Activated naive CD4-positive, alpha-beta T cell (primary cell): ENCODE measurements at places on chromosomes 11 and 22.

DNA sequence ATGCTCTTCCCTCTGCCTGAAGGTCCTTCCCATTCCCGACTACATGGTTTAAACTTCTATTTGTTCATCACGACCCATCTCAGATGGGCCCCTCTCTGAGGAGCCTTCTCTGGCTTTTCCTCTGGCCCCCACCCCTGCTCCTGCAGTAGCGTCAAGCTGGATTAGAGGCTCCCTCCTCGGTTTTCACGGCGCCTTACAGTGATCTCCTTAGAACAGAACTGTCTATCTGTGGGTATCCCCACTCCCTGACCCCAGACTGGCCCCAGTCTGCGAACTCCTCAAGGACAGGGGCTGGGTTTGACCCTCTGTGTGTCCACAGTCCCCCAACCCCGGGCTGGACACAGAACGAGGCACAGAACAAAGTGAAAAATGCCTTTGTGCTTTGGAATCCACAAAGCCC, 2.8 kb downstream of the PLEKHB1 start:
- no peak for DNase-seq

DNA sequence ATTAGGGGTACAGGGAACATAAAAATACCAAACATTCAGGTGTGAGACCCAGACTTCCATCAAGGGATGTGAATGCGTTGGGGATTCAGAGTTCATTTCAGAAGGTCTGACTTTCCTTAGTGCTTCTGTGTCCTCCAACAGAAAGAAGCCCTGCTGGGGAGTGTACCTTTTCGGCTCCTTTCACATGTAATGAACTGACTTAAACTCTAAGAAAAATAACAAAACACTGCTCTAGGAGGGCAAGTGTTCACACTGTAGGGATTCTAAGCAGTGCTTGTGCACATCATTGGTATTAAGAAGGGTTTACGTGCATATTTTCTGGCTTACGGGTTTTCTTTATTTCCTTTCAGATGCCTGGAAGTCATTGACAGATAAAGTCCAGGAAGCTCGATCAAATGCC, 15.7 kb upstream of the TTC36 start:
- no peak for DNase-seq

DNA sequence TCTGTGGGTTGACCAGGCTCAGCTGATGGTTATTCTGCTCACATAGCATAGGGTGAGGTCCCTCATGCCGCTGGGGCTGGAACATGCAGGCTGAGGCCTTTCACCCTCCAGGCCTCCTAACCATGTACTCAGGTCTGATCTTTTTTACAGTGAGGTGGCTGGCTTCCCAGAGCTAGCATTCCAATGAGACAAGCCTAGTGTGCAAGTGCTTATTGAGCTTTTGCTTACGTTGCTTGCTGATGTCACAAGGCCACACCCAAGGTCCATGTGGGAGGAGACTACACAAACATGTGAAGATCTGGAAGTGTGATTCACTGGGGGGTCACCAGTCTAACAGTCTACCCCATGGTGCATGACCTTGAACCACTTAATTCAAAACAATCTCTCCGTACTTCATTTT, 33.9 kb downstream of the ISX start:
- no peak for DNase-seq

DNA sequence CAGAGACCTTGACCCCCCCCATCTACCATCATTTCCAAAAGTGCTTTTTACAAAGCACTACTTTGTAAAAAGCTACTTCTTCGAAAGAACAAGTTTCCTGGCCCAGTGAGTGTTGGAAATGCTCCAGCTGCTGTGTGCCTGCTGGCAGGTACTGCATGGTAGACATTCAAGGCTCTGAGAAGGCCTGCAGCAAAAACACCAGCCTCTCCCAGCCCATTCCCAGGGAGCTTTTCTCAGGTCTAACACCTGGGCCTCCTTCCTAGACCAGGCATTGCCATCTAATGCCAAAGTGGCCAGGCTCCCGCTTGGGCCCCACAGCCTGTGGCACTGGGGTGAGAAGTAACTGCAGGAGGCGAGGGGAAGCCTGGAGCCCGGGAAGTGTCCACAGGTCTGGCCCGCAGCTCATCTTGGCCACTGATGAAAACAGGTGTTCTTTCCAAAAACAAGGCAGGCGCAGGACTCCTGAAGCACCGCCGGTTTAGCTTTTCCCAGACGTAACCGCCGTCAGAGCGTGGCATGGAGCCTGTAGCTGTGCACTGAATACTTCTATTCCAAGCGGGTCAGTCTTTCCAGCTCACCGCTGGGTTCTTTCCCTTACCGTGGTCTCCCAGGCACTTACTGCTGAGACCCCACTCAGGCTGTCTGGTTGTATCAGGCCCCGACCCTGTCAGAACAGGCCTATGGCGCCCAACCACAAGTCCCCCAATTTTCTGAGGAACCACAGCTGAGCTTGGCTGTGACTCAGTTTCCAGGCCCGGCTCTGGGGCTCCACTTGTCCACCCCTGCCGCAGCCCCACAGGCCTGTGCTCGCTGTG, 1.2 kb upstream of the TCIRG1 start:
- DNase-seq = no peak

DNA sequence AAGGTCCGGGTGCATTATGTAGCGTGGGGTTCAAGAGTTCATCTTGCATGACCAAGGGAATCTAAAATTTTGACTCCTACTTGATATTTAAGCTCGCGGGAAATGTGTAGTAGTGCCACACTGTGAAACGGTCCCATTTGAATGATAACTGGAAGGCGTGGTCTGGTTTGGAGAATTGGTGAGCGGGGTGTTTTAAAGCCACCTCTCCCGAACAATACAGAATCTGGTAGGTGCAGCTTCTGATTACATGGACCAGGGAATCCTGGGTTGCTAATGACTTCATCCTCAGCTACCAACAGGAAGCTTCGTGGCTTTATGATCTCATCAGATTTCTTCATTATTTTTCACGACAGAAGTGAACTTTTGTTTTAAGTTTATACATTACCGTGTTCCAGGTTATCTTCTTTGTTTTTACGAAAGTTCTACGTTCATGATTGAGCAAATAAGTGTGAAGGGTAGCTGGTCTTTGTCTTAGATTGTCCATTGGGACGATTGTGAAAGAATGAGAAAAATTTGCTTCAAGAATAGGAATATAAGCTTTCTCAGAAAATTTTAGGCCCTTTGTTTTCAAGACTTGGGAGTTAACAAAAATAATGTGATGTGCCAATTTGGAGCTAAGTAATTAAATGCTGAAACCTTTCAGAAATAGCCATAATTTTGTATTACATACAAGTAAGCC, 1.7 kb downstream of the QSER1 start:
- DNase-seq = no peak

GRCh38 chr11:65537296-65537597, 12.4 kb downstream of the SCYL1 start:
- no peak for DNase-seq

DNA sequence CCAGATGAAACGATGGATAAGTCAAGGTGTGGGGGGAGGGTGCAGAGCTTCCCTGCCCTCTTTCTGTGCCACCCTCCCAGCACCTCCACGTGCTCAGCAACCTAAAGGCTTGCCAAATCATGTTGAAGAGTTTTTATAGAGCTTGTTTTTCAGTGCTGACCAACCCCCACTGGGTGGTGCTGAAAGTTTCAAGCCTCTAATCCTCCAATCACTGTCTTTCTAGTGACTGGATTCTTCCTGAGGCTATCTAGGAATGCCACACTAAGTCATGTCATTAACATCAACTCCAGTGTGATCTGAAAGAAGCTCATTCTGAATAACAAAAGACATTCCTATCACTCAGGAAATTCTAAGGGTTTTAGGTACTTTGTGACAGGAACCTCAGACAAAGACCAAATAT, 382.6 kb downstream of the DYNC2H1 start:
- no peak for DNase-seq

DNA sequence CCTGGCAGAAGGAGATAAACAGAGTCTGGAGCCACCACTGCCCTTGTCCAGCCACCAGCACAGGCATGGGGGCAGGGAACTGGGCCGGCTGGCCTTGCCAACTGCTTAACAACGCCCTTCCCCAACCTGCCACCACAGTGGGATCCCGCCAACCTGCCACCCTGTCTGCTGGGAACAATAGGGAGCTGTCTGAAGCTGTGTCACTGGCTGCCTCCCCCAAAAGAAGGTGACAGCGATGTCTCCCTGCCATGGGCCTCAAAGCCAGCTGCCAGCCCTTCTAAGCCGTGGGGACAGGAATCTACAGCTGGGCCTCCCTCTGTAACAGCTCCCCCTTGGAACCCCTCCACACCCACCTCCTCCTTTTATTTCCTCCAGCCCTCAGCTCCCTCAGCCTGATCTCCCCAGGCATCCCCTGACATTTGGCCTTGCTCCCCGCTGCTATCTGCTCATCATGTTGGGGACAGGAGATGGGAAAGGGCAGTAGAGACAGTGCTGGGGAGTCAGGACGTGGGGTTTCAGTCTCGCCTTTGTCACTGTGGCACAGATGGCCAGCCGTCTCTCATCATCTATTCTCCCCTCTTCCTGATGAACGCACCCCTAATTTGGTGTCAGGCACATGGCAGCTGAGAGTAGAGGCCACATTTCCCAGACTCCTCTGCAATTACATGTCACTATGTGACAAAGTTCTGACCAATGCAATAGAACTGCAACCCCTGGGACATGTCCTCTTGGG, 51.3 kb upstream of the PRDM11 start:
- DNase-seq = no peak

DNA sequence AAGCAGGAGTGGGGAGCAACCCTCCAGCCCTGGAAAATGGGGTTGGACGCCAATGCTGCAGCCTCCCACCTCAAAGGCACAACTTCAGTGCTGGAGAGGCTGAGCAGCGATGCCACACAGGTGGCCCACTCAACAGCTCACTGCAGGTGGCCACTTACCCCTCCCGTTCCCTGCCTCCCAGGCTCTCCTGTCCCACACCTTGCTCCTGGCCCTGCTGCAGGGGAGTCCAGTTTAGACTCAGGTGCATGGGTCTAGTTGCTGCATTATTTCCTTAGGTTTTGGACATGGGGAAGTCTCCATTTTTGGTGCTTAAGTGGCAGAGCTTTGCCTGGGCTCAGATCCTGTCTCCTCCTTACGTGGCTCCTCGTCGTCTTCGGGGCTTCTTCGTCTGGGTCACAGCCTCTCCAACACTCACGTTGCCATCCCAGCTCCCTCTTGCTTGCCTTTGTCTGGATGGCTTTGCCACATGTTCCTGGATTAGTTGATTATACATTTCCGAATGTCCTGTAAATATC, 898.3 kb downstream of the BRD1 start:
- no peak for DNase-seq

GRCh38 chr11:37968148-37968547, 1370.1 kb upstream of the RAG2 start:
- DNase-seq = no peak

GRCh38 chr11:108847298-108847990, 182.6 kb downstream of the DDX10 start:
- DNase-seq = no peak

GRCh38 chr11:123152951-123153350, 42.1 kb downstream of the CLMP start:
- DNase-seq = no peak

DNA sequence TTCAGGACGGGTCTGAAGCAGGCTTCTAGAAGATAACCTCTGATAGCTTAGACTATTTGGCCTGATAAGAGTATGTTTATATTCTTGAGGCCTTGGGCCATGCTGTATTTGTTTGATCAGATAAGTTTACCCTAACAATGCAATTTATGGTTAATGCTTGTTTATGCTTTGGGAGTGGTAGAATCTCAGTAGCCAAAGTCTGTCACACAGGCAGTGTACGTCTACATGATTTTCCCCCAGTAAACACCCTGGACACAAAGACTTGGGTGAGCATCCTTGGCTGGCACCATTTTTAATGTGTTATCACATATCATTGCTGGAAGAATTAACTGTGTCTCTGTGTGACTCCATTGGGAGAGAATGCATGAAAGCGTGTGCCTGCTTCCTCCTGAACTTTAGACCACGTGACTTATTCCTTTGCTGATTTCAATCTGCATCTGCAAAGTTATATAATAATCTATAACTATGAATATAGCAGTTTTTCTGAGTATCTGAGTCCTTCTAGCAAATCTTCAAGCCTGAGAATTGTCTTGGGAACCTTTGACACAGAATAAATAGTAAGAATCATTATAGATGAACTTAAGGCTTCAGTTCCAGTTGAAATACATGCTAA, 172.4 kb downstream of the CASP12 start:
- DNase-seq = no peak

DNA sequence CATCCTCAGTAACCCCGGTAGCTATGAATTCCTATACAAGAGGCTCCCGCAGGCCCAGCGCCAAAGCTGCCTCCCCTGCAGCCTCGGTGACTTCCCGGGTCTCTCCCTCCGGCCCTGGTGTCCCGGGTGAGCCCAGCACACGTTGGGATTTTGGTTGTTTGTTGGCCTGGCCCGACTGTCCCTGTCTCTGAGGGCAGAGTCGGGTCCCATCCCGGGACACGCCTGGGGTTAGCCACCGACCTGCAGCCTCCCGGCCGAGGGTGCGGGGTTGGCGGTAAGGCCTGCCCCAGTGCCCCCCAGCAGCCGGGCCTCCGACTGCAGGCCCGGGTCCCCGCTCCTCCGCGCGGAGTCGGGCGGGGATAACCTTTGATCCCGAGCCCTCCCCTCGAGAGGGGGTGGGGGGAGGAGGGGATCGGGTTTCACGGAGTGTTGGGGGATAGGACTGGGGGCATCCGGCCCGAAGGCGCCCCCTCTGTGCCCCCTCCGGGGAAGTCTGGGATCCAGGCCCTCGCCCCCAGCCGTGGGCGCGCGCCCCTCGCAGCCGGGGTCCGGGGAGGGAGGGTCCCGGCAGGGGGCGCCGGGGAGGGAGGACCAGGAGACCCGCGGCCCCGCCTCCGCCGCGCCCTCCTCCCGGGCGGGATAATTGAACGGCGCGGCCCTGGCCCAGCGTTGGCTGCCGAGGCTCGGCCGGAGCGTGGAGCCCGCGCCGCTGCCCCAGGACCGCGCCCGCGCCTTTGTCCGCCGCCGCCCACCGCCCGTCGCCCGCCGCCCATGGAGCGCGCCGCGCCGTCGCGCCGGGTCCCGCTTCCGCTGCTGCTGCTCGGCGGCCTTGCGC, at the start of gene FBLN1:
TSS of gene FBLN1 (plus strand) at position 669 of the 835 bp plus-strand sequence. CDS start at position 772, 103 bp downstream.
- no peak for DNase-seq

GRCh38 chr11:210122-210802, 2.8 kb downstream of the RIC8A start:
- no peak for DNase-seq

GRCh38 chr11:5941951-5942350, at the start of gene OR56A3:
TSS of gene OR56A3 (plus strand) at chr11:5942251. CDS start at chr11:5947347, 5,096 bp downstream.
- no peak for DNase-seq

DNA sequence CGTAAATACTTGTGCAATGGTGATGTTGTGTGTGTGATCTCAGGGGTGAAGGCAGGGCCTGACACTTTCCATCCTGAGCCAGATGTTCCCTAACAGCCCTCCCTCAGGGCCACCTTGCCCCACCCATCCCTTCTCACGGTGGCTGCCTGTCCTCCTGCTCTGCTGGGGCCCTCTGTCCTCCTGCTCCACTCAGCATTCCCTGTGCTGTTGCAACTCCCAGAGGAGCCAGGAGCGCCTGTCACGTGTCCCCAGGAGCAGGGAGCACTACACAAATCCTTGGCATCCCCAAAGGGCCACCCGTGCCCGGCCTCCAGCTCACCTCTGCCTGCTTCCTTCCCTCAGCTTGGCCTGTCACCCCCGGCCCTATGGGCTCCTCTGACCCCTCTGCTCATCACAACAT, 10.2 kb upstream of the CSNK1E start:
- DNase-seq = no peak

- peak; percentile 71 for DNase-seq
These were observed 12.5 kb upstream of the TMPRSS6 start for GRCh38 chr22:37121887-37122591.
